Ovary (tissue), 10 donors: ENCODE measurements at places on chromosomes 7 and 10.
A peak's percentile ranks its signal among the peaks of the same experiment; 100 is the strongest.

GRCh38 chr7:74407958-74408357 is 45.7 kb upstream of the GTF2IRD1 start:
- no peak for DNase-seq

GRCh38 chr10:126011995-126012394 is 115.6 kb downstream of the FANK1 start:
- DNase-seq, result no peak

GRCh38 chr10:43760514-43760913 is 111.8 kb upstream of the ZNF32 start:
- no peak for DNase-seq

DNA sequence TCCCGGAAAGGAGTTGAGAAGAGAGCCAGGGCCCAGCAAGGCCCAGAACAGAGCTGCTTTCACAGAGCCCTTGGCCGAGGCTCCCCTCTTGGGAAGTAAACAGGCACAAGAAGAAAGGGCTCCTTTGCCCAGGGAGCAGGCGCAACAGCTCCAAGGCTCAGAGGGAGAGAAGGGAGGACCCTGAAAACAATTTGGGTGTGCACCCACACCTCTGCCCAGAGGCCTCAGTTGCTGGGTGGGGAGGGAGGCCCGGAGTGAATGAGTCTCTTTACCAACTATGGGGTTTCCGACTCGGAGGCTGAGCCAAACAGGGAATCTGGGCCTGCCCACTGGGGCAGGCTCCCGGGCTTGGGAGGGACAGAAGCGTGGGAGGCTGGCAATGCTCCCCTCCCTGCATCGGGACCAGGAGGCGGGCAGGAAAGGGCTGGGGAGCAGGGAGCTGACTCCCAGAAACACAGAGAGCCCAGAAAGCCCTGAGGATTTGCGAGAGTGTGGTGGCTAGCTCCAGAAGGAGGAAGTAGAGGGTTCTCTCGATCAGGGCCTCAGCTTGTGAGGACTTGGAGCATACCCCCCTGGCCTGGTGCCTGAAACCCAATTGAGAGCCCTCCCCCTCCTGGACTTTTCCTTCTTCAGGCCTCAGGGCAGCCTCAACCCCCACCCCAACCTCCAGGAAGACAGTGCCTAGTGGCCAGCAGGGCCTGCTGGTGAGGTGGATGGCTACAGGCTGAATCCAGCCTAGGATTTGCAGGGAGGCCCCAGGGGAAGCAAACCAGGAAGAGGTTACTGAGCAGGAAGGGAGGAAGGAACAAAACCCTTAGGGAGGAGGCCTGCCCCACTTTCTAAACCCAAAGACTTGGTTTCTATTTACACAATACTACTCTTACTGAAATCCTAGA is 6.2 kb downstream of the C10orf105 start:
- peak; percentile 92 for DNase-seq

GRCh38 chr7:150759479-150759878 is 22.3 kb downstream of the GIMAP5 start:
- DNase-seq, result no peak

DNA sequence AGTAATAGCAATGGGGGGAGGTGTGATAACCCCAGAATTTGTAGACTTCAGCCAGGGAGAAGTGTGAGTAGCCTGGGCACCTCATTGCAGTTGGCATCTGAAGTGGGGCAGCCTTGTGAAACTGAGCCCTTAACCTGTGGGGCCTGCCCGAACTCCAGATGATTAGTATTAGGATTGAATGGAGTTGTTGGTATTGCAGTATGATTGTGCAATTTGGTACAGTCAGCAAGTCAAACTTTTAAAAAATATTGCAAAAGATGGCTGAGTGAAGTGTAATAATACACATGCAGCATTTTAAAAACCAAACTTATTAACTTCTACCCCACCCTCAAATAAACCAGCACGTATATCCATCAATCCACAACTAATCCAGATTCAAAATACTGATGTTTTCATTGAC is 9.3 kb downstream of the RBM33 start:
- no peak for DNase-seq

DNA sequence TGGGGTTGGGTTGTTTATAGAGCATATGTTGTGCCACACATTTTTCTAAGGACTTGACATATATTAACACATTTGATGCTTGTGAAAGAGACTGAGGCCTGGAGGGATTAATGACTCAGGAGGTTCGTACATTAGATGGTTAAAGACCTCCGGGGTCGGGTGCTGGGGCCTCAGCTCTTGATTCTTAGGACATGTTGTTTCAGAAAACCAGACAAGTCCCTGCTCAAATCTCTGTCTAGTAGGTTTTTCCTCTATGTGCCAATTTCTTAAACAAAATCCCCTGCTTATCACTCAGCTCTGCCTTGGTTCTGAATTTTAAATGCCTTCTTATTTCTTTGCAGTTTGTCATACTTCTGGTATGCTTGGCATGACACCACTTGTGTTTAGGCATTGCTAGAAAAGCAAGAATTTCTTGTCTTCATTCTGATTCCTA is 5.8 kb downstream of the UPP1 start:
- no peak for DNase-seq

DNA sequence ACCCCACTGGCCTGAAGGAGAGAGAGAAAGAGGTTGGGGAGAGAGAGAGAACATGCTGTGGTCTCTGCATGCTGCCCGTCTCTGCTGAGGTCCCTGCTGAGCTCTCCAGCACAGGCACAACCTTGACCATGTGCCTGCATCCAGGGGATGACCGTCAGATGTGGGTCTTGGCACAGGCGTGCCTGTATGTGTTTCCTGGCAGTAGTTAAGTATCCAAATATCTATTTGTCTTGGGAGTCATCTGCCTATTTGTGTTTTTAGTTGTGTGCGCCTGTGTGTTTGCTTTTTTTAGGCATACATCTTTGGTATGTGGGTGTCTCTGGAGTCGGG is 1.9 kb upstream of the UNC5B start:
- DNase-seq, result no peak

DNA sequence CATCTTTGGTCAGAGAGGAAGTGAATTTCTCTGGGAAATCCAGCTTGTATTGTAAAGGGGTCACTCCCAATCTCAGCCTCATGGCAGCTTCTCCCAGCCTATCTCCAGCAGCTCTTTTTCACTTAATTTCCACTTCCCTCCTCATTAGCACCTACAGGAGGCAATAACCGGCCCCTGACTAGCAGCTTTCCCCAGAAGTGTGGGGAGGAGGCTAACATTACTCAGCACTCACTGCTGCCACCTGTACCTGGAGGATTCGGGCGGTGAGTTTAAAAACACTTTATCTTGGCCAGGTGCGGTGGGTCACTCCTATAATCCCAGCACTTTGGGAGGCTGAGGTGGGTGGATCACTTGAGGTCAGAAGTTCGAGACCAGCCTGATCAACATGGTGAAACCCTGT is 3.8 kb downstream of the NODAL start:
- peak; percentile 4 for DNase-seq
